ENCODE measurements at places on chromosomes 6 and 20.

GRCh38 chr20:50100552-50100951, 12.4 kb downstream of the UBE2V1 start:
- DNase-seq, result no peak

- peak; percentile 17 for DNase-seq
Observed at GRCh38 chr20:63552481-63553249, 1.3 kb upstream of the FNDC11 start.

DNA sequence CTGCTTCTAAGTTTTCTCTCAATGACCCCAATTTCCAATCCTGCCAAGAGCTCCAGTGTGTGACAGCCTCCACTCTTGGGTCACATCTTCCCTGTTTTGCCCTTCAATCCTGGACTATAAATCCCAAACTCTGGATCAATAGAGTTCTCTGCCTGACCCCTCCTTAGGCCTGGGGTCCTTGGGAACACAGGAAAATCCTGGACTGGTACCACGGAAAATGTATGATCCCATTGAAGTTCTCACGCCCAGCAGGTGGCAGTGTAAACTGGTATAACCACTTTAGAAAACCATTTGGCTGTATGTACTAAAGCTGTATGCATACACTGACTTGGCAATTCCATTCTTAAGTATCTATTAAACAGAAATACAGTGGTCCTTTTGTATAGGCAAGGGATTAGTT, 98.0 kb downstream of the SNAP25 start:
- DNase-seq, result no peak

DNA sequence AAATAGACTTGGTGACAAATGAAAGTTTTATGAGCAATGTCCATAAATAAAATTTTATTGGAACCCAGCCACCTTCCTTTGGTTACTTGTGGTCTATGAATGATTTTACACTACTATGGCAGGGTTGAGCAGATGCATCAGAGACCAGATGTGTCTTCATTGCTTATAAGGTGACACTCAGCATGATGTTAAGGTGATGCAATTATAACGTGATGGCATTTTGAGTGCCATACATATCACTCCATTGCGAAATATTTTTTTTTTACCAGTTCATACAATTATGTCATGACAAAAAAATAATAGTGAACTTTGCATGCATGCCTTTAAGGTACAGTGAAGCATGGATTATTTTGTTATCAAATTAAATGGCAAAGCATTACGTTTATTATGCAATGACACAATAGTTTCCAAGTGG, 96.0 kb downstream of the ADTRP start:
- no peak for DNase-seq

DNA sequence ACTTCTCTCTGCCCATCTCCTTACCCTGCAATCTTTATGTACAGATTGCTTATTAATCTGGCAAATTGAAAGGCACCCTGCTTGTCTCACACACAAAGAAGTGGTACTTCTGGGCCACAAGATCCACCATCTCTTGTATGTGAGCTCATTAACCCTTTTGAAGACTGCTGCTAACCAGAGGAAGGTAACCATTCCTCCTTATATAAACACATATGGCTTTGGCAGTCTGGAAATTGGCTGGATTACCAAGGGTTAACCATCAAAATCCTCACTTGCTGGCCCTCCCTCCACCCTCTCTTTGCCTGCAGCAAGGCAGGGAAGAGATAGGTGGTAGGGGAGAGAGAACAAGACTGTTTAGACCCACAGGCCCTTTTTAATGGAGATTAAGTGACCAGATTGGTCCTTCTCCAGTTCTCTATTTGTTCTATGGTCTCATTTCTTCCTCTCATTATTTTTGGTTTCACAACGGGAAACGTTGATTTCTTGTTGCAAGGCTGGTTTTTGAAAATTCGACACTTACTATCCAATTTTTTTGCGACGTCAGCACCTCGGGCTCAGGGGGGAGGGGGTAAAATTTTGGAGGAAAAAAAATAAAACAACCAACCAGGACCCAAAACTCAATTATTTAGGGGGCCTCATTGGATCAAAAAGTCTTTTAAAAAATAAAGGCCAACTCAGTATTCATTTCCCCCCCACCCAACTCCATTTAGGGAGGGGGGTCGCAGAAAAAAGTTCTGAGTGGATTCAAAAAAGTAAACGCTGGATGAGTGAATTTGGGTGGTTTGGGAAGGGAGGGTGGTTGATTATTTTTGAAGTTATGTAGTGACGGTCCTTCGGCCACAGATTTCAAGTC, 859 bp downstream of the PPP1R10 start:
- DNase-seq, result no peak

DNA sequence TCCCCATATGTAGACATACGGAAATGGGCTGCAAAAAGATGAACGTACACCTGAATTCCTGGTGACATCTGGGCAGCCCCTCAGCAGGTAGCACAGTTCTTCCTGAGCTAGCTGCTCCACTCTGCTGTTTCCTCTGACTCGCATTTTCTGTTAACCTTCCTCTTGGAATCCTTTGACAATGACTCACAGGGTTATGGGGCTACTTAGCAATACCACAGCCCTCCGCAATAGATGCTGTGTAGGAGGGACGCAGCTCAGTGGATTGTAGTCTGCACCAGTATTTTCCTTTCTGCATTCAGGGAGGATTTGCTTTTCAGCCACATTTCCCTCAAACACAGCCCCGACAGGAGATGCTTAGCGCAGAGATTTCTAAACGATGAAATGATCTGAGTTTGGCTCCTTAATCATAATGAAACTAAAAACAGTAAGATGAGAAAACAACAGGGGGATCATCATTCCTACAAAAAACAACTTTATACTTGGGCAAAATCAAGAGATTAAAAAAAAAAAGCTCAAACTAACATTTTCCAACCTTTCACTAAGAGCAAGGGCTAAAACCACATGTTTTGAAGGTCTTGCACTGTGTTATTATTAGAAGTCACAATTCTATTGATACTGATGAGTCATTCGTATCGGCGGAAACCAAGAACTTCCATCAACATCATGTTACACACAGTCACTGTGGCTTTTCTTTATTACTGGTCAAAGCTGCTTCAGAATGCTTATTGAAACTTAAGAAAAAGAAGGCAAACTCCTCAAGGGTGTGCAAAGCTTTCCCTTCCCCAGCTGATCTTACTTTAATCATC, 12.2 kb downstream of the BACH2 start:
- peak; percentile 21 for DNase-seq

All from stimulated activated CD8-positive, alpha-beta memory T cell treated with anti-CD3 and anti-CD28 coated beads, Interleukin-12 subunit alpha, Interleukin-12 subunit beta, amount 100 ng/mL, for 4 hours (primary cell).